Activated B cell treated with CpG ODN at 0.5 μM for 24 hours (primary cell): ENCODE measurements at places on chromosomes 4 and X.

DNA sequence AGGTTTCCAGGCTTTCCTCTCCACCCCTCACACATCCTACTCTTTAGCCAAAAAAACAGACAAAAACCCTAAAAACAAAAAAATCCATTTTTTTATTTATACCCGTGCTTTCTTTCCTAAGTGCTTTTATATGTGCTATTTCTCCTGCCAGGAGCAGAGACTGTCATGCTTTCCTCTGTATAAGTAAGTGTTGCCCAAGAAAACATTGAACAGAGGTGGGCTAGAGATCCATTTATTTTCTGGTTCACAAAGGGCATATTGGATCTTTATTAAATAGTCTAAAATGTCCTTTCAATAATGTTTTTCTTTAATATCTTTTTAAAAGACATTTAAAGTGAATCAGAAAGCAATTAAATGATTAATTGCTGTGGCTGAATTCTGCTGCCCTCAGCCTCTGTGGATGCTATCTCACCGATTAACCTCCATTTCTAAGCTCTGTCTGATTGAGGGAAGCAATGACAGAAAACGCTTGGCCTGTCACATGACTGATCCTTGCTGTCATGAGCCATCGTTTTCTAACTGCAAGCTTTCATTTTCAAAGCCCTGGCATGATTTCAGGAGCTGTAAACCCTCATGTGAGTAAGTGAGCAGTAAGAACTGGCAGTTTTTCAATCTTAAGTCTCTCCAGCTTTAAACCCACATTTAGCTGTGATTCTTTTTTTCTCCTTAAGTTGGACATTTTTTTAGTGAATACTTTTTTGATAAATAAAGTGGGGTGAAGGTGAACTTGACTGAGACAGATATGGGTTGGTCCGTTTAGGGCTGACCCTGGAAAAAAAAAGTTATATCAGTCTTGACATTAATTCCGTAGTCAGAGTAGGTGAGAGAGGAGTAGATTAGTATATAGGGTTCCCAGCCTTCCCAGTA is 180.7 kb upstream of the PGRMC2 start:
- DNase-seq = no peak

- no peak for DNase-seq
Measured at GRCh38 chr4:20178902-20179576, 72.7 kb upstream of the SLIT2 start.

DNA sequence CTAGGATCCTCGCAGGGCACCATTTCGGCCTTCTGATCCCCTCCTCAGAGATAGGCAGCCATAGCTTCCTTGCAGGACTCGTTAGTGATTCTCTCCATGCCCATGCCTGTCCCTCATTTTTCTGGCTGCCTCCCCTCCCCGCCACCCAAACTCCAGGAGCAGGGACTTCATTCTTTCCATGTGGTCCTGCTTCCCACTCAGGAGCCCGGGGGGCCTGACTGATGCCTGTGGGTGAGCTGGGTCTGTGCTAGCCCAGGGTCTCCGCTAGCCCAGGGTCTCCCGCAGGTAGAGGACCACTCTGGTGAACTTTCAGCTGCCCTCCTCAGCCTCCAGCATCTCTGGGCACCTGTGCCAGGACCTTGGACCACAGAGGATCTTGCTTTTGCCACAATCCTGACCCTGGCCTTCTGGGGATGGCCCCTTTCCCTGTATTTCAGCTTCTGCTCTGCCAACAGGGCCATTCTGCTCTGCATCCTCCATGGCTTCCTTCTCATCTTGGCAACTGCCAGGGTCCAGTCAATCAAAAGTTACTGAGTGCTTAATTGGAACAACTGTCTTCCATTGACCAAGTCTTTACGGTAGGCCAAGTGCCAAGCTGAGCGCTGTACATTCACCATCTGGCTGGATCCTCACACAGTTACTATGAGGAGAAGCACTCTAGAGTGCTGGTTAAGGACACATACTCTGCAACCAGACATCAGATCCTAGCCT is 152.2 kb downstream of the EFNB1 start:
- DNase-seq = no peak

GRCh38 chr4:6960628-6961412 is 51.2 kb downstream of the TBC1D14 start:
- no peak for DNase-seq

GRCh38 chr4:118850488-118851173 is 14.7 kb upstream of the SEC24D start:
- DNase-seq = no peak

DNA sequence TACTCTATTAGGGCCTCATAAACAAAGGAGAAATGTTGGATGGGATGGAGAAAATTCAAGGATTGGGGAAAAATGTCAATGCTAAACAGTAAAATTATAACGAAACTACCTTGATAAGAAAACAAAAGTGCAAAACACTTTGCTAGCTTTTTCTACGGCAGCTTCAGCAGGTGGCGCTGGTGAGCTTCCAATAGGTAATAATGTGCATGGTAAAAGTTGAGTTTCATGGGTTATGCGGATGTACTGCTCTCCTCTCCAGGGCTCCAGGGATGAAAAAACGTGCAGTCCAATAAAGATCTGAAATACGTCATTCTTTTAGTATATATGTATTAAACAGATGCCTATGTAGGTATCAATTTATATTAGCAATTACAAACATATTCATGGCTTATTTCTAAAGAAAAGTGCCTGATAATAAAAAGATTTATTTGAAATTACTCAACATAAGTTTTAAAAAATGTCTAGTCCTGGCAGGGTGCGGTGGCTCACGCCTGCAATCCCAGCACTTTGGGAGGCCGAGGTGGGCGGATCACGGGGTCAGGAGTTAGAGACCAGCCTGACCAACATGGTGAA is 239.6 kb downstream of the GRXCR1 start:
- no peak for DNase-seq

GRCh38 chr4:187613089-187613839 is 382.3 kb upstream of the ZFP42 start:
- no peak for DNase-seq

DNA sequence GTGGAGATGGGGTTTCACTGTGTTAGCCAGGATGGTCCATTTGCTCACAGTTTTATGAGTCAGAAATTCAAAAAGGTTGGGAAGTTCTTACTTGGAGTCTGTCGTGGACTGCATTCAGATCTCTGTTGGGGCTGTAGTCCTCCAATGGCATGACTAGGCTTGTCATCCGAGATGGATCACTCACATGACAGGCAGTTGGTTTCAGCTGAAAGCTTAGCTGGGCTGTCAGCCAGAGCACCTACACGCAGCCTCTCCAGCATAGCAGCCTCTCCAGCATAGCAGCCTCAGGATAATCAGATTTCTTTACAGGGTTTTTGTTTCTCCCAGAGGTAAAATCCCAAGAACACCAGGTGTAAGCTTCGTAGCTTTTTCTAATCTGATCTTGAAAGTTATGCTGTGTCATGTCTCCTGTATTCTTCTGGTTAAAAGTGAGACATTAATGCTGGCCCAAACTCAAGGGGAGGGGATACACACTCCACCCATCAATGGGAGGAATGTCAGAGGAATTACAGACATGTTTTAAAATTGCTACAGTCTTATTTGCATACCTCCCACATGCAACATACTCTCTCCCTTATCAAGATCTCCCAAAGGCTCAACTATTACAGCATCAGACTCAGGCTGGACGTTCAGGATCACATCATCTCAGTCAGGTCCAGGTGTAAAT is 31.6 kb upstream of the SOD3 start:
- DNase-seq = no peak

DNA sequence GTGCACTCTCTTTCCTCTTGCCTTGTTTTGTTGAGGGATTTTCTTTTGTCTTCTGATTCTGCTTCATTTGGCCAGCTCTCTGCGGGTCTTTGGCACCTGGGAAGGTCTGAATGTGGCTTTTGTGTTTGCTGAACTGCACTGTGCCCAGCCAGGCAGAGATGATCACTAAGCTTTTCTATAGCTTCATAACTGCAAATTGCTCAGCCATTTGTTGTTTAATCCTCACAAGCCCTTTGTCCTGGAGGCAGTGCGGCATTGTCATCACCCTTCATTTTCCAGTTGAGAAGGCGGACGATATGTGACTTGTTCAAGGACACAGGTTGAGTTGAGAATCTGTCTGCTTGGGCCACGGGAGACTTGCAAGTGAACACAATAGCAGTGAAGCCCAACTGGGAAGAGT is 46.0 kb upstream of the SFRP2 start:
- DNase-seq = no peak
